ENCODE measurements at places on chromosomes 12 and 14.

GRCh38 chr14:49820176-49820575 lies 32.4 kb downstream of the NEMF start:
- no peak for DNase-seq

GRCh38 chr14:33118668-33119067 lies 180.0 kb downstream of the NPAS3 start:
- no peak for DNase-seq

GRCh38 chr12:55687746-55688145 lies 20.0 kb downstream of the ITGA7 start:
- DNase-seq: no peak

DNA sequence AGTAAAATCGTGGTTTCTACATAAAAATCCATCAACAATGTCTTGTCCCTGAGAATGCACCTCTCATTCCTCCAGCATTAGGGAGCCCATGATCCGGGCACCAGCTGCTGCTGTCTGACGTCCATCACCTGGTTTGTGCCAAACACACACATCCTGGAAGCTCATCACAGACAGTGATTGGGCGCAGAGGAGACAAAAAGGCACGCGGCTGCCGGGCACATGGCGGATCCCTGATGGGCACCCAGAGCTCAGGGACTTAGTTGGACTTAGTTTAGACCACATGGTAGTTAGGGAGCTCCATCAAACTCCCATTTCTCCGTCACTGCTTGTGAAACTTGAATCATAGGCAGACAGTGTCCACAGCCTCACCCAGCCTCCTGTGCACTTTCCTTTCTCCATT lies 1059.3 kb downstream of the TMEM121 start:
- DNase-seq: no peak

GRCh38 chr12:78672033-78672432 lies 192.5 kb upstream of the SYT1 start:
- no peak for DNase-seq

DNA sequence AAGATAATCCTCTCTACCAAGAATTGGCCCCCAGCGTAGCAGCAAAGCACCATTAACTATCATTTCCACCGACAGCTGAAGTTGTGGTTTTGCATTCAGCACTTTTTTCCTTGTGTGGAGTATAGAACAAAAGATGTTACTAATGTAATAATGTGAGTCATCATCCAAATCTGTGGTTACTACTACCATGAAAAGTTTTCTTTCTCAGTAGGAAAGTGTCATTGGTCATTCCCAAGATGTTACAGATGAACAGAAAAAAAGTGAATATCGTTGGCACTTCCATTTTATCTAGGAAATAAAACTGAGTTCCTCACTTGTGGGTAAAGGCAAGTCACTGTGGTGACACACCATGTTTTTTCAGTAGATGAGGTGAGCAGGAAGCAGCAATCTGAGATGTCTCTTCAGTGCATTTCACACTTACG lies 30.3 kb upstream of the IFNG start:
- no peak for DNase-seq

- no peak for DNase-seq
These were observed 30.1 kb downstream of the PRKCH start for GRCh38 chr14:61351477-61351876.

DNA sequence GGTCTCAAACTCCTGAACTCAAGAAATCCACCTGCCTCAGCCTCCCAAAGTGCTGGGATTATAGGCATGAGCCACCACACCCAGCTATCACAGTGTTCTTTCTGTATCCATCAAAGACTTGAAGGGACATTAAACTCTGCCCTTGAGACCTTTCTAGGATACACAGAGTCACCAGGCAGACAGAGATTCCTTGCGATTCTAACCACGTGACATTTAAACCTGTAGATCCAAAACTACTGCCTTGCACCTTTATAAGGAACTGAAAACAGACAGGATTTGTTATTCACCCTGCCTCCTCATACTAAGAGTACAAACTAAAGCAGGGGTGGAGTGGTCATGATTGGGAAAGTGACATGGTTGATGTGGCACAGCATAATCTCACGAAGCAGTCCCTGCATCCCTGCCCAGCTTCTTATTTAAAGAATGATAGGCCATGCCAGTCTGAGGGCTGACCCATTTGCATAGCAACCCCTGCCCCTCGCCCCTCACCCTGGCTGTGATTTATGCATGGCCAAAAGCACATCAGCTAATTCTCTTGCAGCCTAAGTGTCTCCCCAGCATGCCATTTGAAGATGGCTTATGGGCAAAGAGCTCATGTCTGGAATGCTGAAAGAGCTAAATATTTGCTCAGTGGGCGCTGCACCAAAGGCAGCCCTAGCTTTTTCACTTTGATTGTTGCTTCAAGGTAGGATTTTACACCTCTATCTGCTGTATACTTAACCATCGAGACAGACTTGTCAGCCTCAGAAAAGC lies 43.2 kb upstream of the MYBPC1 start:
- DNase-seq: no peak

DNA sequence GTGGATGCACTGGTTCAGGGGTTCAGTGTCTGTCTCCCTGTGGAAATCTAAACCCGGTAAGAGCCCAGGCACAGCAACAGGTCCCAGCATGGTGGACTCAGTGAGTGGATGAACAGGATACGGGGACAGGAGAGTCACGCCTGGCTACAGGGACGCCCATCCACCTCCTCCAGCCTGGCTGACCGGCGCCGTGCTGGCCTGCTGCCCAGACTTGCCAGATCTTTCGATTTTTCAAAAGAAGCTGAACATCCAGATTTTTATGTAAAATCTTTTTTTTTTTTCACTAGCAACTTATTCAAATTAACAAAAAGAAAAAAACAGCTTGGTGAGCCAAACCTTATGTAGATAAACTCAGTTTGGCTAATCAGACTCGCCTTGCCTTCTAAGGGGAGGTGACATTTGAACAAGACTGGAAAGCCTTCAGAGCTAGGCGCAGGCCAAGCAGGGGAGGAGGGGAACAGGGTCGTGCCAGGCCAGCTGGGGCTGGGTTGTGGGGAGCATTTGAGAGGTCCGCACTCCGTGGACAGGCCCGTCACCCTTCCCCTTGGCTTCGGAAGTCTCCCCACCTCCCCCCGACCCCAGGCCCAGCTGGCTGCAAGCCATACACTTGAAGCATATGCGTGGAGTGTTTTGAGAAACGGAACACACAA lies 87.8 kb upstream of the NCOR2 start:
- no peak for DNase-seq

DNA sequence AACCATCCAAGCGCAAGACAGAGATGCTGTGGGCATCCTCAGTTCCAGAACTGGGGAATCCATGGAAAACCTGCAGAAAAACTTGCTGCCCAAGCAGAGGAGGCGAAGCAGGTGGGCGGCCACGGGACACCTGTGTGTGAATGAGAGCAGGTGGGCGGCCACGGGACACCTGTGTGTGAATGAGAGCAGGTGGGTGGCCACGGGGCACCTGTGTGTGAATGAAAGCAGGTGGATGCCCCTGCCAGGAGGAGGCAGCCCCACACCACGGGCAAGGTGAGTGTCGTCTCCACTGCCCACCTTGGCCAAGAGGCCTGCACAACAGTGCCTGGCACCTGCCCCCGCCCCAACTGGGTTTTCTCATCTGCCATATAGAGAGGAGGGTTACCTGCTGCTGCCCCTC lies 59.2 kb downstream of the GSC start:
- no peak for DNase-seq

DNA sequence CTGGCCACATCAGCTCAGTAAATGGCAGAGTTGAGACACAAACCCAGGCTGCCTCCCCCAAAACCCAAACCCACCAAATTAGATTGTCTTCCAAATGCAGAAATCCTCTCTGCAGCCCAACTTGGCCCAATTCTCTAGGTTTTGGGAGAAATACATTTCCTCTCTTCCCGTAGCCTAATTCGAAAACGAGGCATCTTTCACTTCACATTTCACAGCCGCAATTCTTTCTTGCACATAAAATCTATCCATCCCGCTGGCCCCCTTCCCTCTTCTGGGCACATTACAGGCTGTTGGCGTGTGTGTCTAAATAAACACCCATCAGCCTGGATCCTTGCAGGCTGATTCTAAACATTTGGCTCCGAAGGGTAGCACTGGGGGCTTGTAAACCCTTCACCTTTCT lies 83.8 kb upstream of the VRK1 start:
- DNase-seq: no peak

- no peak for DNase-seq
These were observed 68.4 kb downstream of the SLC41A2 start for GRCh38 chr12:104889735-104890134.

- no peak for DNase-seq
These were observed 144.0 kb downstream of the NAV3 start for GRCh38 chr12:77974645-77975044.
